NCI-H2081 treated with DMSO at 0.1 percent for 48 hours (cell line): ENCODE measurements at places on chromosomes 7 and 10.
A peak's percentile ranks its signal among the peaks of the same experiment; 100 is the strongest.

GRCh38 chr10:17432723-17433122 is 21.7 kb downstream of the ST8SIA6 start:
- DNase-seq: no peak

DNA sequence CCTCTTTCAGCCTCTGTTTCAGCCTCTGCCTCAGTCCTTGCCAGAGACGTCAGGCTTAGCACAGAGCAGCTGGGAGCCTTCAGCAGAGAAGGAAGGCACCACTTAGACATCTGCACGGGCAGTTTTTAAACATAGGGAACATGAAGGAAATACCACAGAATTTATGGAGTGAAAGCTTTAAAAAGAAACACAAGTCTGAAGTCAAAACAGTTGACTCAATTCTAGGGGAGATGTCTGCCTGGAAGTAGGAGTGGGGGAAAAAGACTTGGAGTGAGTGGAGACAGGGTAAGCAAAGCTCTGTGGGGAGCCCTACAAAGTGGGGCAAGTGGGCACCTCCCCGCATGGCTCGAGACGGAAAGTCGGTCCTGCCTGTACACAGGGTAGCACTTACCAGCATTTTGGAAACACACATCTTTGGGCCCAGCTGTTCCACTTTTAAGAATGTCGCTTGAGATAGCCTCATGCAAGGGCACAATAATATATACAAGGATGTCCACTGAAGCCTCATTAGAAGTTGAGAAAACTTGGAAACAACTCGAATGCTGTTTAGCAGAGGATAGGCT is 5.0 kb upstream of the TBXAS1 start:
- no peak for DNase-seq

DNA sequence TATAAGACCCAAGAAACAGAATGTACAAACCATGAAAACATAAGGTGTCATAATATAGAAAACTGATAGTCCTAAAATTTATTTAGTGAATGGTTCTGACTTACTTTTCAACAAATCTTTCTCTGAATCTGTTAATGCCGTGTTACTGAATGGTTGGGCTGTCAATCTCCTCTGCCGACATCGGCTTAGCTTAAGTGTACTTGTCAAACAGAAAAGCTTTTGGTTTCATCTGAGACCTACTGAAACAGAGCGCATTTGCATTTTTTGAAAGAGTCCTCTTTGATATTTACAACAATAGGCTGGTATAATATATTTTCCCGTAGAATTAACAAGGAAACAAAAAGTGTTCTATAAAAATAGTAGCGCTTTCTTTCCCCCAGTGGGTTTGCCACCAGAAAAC is 120.9 kb upstream of the ZNF804B start:
- no peak for DNase-seq

GRCh38 chr7:7438851-7439250 is 96.8 kb downstream of the COL28A1 start:
- no peak for DNase-seq

GRCh38 chr10:14345262-14345661 is 14.5 kb upstream of the FRMD4A start:
- no peak for DNase-seq

- DNase-seq: no peak
These were observed 269.1 kb upstream of the SORCS1 start for GRCh38 chr10:107433605-107434004.

DNA sequence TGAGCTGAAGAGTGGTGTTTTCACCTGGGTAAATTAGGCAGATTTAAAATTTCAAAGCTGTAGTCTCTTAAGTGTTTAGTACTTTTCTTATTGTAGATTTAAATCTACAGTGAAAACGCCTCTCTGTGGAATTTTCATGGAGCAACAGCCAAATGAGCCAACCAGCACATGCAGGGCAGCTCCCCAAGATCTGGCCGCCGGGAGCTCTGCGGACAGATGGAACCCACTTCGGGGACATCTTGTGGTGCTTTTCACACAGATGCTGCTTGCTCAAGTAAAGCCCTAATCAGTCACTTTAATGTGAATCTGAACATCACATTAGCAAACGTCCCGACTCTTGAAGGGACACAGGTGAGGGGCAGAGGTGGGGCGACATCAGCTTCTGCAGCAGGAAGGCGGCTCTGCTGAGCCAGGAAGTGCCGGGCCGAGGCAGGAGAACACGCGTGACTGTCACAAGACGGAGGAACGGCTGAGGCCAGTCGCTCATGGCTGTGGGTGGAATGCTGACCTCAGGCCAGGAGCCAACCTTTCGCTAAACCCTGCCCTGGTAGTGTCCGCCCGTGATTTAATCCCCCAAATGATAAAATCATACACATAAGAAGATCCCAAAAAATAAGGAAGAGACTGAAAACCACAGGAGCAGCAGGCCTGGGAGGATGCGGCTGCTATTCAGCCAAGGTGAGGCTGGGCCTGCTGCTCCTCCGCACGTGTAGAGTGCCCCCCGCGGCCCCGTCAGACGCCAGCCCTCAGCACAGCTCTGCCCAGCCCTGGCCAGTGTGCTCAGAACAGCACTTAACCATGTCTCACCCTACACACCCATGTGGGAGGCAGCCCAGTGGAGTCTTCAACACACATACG is 256.8 kb downstream of the ZMYND11 start:
- no peak for DNase-seq

GRCh38 chr10:32793033-32793432 is 165.0 kb downstream of the ITGB1 start:
- DNase-seq: no peak

DNA sequence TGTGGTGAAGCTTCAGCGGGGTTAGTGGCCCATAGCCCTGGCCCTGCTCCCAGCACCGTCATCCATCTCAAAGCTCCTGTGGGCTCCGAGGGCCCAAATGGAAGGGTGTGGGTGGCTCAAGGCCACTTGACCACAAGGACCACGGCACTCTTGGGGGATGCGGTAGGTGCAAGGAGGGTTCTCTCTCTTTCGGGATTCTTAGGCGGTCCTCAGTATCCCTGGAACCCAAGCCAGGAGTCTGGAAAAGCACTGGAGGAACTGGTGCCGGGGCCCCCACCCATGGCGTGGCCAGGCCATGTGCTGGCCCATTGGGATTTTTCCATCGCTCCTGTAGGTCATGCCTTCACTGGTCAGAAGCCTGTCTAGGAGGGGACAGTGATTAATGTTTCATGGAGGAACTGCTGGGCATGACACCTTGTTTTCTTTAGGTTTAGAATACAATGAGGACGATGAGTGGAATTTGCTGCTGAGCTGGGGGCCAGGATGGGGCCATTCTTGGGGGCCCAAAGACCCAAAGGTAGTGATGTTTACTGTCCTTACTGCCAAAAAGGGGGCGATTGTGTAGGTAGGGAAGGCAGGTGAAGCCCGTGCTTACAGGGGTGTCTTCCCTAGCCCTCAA is 16.7 kb downstream of the AQP1 start:
- DNase-seq: no peak

GRCh38 chr7:47507522-47507921 is 74.4 kb downstream of the TNS3 start:
- DNase-seq: no peak

GRCh38 chr7:21617916-21618390 is 75.1 kb downstream of the DNAH11 start:
- no peak for DNase-seq

DNA sequence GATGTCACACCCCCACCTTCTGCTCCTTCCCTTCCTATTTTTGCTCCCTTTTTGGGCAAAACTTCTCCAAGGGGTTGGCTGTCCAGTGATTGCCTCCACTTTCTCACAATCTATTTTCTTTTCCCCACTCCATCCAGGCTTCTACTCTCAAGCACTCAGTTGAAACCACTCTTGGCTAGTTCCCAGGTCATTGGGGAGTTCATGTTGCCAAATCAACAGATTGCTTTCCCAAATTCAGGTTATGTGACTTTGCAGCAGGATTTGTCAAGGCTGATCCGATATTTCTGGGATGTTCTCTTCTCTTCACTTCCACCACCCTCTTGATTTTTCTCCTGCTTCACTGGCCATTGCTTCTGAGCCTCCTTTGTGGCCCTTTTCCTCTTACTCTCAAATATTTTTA is 258.7 kb upstream of the SLC26A5 start:
- no peak for DNase-seq

DNA sequence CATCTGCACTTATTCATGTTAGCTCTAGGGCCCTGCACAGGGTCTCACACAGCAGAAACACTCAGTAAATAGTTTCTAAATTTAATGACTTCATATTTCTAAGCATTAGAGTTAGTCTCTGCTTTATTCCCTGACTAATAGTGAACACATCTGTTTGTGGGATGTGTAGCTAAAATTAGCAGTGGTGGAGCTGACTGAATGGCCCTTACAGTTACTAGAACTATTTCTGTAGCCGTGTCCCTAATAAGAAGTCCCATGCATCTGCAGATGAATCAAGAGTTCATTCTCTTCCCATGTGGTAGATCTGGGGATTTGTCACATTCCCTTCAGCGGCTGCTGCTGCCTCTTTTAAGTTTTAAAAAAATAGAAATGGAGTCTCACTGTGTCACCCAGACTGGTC is 11.7 kb downstream of the MAP3K8 start:
- no peak for DNase-seq

DNA sequence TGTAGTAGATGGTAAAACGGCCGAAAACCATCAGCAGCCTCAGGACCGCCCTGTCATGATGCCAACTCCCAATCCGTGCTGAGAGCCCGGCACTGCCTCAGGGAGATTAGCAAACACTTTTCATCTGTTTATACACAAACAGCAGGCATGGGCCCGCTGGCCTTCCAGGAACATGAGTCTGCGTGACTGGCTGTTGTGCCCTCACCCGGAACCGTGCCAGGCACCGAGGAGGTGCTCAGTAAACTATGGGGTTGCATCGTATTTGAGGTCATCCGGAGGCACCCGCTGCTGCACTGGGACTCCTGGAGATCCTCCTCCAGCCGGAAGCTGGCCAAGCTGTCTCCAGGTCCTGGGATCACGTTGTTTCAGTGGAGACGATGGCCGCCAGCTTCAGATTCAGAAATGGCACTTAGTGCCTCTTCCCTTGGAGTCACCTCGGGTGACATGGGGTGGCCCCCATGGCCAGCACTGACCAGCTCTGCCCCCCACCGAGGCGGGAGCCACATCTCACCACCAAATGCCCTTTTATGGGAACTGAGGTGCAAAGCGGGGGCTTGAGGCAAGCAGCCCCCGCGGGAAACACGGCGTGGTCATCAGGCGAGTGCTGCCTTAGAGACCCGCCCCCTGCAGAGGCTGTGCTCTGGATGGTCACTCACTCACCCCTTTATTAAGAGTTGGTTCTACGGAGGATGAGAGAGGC is 585.9 kb downstream of the PTPRN2 start:
- DNase-seq: peak; percentile 70

DNA sequence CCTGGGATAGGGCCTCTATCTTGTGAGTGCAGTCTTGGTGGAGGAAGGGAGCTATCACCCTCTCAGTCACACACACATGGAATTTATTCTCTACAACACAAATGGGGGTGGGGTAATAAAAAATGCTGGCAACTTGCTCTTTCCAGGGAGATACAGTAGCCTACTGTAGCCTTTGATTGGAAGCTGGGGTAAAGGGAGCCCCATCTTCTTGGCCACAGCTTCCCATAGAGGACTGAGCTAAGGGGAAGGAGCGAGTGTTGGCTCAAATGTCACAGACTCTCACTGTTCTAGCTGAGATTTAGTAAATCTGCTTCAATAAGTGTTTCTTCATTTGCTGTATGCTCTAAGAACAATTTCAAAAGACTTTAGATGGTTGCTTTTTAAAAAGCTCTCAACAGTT is 222.2 kb upstream of the CXCL12 start:
- no peak for DNase-seq

GRCh38 chr10:112763916-112764520 is 186.0 kb upstream of the TCF7L2 start:
- no peak for DNase-seq

- DNase-seq: no peak
These were observed 63.6 kb upstream of the FZD8 start for GRCh38 chr10:35705671-35706070.

GRCh38 chr7:128876978-128877755 is 14.5 kb downstream of the ATP6V1F start:
- no peak for DNase-seq

GRCh38 chr7:14576578-14576977 is 326.0 kb downstream of the DGKB start:
- DNase-seq: no peak

DNA sequence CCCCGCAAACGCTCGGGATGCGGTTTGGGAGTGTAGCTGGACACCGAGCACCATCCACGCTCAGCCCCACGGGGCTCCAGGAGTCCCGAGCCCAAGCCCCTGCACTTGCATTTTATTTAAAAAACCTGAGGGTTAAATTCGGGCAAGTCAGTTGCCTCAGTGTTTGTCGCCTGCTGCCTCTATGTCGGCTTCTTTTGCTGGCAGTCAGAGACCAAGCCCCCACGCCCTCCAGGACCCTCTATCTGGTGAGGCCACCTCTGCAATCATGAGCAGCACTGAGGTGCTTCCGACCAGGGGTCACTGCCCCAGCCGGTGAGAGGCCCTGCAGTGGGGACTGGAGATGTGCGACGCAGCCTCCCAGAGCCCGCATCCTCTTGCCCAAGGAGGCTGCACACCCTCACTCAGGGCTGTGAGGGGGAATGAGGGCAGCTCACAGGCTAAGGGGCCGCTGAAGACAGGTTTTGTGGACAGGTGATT is 13.3 kb upstream of the ZNF273 start:
- DNase-seq: no peak

GRCh38 chr10:75665707-75666106 is 234.3 kb downstream of the LRMDA start:
- no peak for DNase-seq
